IPS-NIHi11 (cell line): ENCODE measurements at places on chromosomes 16 and 17.

DNA sequence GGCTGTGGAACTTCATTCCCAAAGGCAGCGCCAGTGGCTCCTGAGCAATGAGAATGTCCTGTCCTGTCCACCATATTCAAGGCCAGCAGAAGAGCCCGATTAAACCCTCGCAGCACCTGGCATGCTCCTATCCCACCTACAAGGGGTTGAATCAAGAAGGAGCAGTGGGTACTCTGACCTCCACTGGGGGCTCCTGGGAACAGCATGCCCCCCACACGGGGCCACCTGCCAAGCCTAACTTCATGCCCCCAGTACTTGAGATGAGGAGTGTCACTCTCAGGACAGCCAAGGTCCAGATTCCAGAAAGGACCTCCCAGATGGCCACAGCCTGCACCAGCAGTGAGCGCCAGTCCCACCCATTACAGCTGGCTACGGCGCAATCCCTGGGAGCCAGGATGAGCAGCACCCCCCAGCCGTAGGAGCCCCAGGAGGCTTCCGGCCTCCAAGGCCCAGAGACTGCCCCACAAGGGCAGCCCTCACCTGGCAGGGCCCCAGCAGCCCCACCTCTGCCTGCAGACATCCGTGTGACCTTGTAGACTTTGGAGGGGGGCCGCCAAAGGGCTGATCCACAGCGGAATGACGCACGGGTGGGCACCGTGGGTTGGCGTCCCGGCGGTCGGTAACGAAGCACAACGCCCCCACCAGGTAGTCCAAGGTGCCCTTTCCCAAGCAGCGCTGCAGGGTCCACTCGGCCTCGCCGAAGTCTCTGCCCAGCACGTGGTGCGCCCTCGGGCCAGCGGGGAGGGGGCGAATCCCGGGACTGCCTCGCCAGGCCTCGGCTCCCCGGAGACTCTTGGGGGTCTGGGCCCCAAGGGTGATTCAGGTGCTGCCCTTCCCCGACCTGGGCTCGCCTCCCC, 1.0 kb upstream of the MPDU1 start:
- no peak for DNase-seq

DNA sequence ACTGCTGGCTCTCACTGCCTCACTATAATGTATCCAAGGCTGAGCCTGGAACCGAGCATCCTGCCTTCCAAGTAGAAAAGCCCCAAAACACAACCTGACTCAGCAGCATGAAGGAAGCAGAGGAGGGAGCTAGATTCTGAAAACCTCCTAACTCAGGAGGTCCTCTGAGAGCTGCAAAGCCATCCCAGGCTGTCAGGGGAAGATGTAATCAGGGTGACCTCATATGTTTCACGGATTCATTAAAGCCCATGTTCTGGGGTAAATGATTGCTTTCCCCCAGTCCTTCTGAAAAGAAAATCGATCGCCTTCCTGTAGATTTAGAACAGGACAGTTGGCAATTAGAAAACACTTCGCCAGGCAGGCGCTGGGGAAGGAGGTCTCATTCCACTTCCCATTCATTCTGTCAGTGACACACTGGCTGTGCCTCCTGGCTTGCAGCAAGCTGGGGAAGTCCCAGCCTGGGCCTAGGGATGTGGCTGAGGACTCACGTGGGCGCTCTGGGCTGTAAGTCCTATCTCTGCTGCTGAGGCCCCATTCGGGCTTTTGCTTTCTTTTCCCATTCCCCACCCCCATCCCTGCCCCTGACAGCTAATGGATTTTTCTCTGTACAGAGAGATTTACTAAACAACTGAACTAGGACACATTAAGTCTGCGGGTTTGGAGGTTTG, 75.7 kb upstream of the TMEM132E start:
- no peak for DNase-seq

GRCh38 chr17:8832711-8833352, 33.7 kb upstream of the MFSD6L start:
- DNase-seq, result peak; percentile 90

DNA sequence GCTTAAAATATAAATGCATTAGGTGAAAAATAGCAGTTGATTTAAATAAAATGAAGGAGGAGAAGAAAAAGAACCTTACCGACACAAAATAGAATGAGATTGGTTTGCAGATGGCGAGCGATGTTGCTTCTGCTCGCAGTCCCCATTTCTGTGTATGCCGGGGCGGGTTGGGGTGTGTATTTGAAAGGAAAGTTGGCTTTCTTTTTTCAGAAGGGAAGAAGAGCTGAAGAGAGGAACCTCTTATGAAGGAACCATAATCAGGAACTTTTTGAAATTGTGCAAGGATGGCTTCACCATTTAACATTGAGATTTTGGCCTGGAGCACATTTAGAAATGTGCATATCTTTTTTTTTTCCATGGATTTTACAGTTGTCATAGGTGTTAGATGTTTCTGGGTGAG, at the start of gene IGSF6:
TSS of gene IGSF6 (minus strand) at position 156 of the 400 bp plus-strand sequence. CDS start at position 146, 10 bp downstream.
- no peak for DNase-seq

DNA sequence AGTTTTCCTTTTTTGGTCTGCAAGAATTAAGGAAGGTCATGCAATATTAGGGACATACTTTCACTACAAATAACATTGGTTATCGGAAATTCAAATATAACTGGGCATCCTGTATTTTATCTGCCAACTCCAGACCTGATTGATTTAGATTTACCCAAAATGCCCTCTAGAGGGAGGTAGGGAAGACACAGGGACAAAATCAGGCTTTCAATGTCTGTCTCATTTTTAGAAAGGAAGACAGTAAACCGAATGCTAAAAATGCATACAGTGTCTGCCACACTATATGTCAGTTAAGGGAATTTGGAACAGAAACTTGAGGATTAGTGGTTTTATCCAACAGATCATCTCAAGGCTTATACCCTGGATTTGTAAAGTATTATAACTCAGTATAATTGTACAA, 161.7 kb upstream of the SOX9 start:
- DNase-seq, result no peak

DNA sequence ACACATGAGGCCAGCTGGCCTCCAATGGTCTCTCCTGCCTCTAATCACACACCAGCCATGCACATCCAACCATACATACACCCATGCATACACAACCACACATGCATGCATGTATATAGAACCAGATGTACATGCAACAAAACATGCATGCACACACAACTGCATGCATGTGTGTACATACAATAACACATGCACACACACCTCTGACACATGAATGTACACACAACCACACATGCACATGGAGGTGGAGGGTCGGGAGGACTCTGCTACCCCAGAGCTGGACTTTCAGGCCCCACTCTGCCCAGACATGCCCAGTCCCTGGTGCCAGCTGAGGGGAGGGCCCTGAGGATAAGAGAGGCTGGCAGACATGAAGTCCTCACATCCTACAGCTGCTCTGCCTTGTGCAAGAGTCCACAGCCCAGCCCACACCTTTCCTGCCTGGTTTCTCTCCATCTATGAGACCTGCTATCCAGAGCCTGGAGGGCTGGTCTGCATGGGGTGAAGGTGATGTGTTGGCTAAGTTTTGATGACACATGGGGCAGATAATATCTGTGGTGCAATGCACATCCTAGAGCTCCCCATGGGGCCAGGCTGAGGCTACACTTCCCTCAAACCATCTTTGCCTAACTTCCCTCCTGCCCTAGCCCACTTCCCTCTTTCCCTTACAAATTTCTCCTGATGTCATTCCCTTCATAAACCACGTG, 50.9 kb upstream of the SDK2 start:
- no peak for DNase-seq

DNA sequence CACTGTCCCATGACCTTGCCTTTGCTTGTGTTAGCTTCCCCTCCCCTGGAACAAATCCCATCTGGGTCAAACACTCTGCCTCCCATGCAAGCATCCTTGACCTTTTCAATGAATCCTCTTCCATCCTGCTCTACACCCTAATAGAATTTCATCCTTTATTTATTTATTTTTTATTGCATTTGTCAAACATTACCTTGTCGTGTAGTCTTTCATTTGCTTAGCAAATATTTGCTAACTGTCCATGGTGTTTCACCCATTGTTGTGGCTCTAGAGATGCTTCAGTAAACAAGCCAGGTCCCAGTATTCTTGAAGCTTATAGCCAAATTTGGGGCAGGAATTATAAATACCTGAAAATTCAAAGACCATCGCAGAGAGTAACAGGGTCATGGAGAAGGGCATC, 51.0 kb upstream of the MRTFB start:
- DNase-seq, result no peak

DNA sequence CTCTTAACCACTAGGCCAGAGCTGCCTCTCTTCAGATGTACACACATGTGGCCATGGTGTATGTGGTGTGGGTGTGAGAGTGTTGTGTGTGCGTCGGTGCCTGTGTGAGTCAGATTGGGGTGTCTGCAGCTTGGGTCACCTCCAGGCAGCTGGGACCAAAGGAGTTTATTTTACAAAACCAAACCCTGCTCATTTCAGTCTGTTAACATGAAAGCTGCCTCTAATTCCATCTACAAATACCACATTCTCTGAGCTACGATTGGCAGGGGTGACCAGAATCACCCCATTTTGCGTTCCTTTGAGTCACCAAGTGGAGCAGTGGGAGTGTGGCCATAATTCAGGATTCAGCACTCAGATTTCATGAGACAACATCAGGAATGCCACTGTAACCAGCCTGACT, 105.3 kb downstream of the IRX5 start:
- no peak for DNase-seq

GRCh38 chr17:80832888-80833583, 158.6 kb upstream of the CHMP6 start:
- DNase-seq, result peak; percentile 95

GRCh38 chr16:54939510-54940278, 9.0 kb downstream of the IRX5 start:
- peak; percentile 54 for DNase-seq

DNA sequence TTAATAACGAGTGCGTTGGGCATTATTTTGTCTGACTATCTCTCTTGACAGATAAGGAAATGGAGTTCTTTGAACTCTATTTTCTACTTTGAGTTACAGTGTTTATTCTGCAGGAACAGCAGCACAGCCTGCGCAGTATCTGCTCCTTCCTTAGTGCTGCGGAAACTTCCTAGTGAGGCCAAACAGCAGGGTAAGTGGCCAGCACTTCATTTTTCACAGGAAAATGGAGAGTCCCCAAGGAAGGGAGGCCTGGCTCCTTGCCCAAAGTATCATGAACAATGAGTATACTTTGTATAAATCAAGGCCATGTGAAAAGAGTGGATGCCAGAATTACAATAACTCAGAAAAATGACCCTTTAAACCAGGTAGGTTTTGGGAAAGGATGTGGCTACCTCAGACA, 140.6 kb downstream of the VPS53 start:
- no peak for DNase-seq

DNA sequence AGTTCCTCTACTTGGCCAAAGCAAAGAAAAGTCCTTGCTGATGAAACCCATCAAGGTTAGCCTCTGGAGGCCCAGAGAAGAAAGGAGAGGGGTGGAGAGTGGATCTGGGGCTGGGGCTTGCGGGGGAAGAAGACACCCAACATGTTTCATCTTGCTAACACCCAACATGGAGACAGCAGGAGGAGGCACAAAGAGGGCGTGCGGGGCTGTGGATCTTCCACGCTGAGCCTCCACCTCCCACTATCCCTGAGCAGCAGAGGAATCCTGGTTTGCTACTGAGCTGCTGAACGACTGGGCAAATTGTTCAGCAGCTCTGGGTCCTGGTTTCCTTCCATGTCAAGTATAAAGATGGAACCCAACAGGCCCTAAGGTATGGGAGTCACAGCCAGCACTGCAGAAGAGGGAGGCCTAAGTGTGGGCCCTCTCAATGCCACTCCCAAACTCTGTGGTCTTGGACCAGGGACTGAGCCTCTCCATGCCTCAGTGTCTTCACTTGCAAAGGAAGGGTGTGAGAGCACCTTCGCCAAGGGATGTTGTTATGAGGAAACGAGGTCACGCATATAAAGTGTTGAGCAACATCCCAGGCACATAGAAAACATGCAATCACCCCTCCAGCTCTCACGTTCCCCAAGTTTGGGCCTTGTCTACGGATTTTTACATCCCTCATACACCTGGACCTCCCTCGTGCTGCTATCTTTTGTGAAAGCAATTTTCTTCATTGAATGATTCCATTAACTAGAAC, 122.5 kb downstream of the XYLT1 start:
- DNase-seq, result no peak

DNA sequence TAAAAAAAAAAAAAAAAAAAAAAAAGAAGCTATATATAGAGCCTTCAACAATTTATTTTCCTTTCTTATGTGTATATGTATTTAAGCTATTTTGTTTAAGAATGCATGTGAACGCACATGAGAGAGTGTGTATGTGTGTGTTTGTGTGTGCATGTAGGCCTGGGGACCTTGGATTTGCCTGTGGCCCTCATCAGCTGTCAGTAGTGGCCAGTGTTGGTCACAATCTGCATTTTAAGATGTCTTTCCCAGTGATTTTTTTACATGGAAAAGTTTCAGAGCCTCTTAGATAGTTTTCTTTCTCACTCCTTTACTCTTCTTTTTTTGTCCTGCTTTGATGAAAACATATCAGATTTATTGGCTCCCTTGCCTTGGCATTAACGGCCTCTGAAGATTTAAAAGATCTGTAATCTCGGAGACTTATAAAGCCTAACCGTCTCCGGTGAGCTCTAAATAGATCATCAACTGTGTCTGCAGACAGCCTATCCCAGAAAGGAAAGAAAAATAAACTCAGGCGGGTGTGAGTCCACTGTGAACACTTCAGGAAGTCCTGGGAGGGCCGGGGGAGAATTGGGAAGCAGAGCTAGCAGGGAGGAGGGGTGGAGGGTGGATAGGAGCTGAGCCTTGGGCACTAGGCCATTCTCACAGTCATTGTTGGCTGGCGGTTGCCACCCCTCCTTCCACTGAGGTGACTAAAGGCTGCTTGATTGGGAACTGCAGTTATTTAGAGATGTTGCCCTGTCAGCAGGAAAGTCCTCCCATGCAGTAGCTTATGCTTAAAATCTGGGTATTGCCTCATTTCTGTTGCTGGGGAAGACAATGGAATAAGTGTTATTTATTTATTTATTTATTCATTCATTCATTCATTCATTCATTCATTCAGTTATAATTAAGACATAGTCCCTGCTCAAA, 86.8 kb downstream of the WWP2 start:
- DNase-seq, result no peak

DNA sequence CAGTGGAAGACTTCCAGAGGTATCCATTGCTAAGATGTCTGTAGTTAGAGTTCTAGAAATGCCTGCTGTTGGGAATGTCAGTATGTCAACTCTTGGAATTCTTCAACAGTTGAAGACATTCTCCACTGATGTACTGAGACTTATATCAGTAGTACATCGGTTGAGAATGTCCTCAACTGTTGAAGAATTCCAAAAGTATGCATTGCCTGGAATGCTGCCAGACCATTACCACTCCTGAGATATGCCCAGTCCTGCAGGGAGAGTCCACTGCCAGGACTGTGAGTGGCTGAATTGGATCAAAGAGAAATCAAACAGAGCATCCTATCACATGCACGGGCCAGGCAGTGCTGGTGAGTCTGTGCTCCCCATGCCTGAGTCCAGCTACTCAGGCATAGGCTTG, 42.0 kb downstream of the IL21R start:
- no peak for DNase-seq
